ENCODE measurements at places on chromosomes 7 and 10. TPM values are rescaled to one million over a fixed set of nuclear protein-coding genes. Genes with fewer than 3 reads are reported as not detected.
A peak's percentile ranks its signal among the peaks of the same experiment; 100 is the strongest.

Gene FRMD4A
- total RNA-seq: 82.1 TPM

Gene SLC18A3
- total RNA-seq: not detected

DNA sequence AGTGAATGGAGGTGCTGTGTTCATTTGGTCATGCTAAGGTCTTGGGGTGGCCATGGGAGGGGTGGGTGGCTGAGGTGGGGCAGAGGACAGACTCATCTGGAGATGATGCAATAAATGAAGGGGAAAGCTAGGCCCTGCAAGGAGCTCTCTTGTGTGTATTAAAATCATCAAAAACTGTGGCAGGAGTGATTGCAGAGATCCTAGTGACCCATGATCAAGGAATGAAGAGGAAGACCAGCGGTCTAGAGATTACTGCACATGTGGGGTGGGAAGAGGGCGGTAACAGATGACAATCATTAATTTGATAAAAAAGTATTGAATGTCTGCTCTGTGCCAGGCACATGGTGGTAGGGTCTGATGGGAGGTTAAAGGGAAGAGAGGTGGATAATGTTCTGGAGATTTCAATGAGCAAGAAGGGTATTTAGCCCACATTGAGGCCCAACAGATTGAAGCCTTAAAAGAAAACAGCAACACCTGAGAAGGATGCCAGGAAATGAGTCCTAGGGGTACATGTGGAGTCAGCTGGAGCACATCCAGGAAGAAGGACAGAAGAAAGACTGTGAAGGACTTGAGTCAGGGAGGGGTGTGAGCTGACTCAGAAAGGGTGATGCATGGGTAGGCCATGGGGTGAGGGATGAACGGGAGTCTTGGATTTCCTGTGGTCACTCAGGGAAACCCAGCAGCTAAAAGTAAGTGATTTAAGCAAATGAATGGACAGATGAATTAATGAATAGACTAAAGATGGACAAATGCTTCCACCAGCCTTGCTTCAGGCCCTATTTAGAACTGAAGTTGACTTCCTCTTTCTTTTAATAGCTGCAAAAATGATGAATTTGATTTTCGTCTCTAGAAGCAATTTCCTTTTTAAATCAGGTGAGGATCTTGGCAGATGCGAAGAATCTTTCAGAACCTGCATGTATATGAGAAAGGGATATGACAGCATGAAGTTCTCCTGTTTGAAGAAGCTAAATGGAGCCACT is 83.1 kb upstream of the IGFBP3 start:
- no peak overlapping the region for H3K27ac ChIP-seq
- H3K4me3 ChIP-seq: no peak overlapping the region
- H3K4me1 ChIP-seq: no peaks in the 10 kb centered on the region
- no peaks in the 10 kb centered on the region for H3K27me3 ChIP-seq
- H3K36me3 ChIP-seq: no peaks in the 10 kb centered on the region

DNA sequence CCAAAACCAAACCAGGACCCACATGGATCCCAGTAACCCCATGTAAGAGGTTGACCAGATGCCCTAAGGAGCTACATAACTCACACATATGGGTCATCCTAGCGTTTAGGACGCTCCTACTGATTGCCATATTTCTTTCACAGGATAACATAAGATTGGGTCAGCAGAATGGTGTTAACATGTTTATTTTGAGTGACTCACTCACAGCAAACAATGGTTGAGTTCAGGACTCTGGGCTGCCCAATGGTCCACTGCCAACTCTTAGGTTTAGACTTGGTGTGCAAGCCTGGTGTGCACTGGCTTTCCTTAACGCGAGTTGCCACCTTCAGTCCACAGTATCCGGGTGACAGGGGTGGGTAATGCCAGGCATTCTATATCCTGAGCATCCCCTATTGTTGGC is 211.5 kb downstream of the GPAM start:
- no peak overlapping the region for H3K27ac ChIP-seq
- H3K4me1 ChIP-seq: no peaks in the 10 kb centered on the region
- H3K4me3 ChIP-seq: no peak overlapping the region
- DNase-seq: no peak

DNA sequence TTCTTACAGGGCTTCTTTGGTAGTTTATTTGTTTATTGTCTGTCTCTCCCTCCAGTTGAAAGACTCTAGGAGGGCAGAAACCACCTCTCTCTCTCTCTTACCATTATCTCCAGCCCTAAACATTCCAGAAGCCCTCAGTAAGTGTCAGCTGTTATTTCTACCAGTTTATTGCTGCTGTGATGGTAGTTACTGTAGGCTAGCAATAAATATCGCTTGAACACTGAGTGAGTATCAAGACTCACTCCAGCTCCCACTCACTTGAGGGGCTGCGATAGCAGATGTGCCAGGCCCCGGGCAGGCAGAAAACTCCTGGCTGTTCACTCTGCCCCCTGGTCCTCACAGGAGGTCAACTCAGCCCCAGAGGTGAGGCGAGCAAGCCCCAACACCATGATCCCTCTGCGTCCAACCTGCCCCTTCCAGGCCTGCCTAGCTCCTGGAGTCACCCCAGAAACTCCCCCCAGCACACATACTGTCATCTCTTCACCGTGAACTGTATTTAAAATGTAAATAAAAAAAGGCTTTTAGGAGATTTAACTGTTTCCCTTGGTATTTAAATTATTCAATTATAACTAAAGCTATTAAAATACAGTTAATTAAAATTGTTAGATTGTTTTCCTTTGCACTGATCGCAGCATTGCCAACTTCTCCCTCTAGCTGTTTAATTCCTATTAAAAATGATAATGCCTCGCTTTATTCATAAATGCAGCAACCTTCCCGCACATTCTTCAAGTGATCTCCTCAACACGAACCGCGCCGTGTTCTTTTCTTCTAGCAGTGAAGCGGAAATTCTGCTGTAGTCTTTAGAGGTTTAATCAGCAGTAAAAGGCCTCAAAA is 321.1 kb upstream of the ZMIZ1 start:
- no peaks in the 10 kb centered on the region for H3K27me3 ChIP-seq
- no peak overlapping the region for H3K4me3 ChIP-seq
- peaks cover 37% of the 10 kb centered on the region for H3K4me1 ChIP-seq

GRCh38 chr10:97788552-97789442 is 17.0 kb upstream of the SFRP5 start:
- H3K4me3 ChIP-seq: no peak overlapping the region
- no peaks in the 10 kb centered on the region for H3K36me3 ChIP-seq
- peaks cover 47% of the 10 kb centered on the region for H3K27me3 ChIP-seq
- H3K4me1 ChIP-seq: no peaks in the 10 kb centered on the region

DNA sequence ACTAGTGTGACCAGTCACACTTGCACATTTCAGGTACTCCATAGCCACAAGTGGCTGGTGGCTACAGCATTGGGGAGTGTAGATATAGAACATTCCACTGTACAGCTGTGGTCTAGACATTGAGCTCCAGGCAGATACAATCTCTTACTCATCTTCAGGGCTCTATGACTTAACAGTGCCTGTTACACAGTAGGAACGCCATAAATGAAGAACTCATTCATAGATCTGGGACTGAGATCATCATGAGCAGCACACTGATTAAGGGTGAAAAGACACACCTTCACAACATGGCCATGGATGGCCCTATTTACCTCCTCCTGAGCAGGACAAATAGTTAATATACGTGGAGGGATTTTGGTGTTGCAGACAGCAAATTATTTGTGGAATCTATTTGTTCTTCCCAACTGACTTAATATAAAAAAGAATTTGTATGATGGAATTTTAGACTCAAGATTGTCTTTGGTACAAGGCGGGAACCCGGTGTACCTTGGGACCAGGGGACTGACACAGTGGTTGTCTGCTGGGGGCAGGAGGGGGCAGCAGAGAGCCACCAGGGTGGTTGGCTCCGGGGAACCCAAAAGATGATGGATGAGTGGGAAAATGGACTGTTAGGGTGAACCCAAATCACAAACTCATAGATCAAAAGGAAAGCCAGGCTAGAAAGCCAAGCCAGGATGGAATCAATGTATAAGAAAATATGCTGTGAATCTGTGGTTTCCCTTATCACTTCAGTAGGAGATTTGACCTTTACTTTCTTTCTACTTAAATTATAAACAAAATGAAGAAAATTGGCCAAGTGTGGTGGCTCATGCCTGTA is 24.3 kb upstream of the CPA2 start:
- H3K27me3 ChIP-seq: no peaks in the 10 kb centered on the region
- H3K4me3 ChIP-seq: no peak overlapping the region
- peak; percentile 82 for DNase-seq
- H3K27ac ChIP-seq: no peak overlapping the region
- peaks cover 12% of the 10 kb centered on the region for H3K4me1 ChIP-seq

Data from spleen (tissue), 13 donors.